H54 (cell line): ENCODE measurements at places on chromosomes 5 and 9.

DNA sequence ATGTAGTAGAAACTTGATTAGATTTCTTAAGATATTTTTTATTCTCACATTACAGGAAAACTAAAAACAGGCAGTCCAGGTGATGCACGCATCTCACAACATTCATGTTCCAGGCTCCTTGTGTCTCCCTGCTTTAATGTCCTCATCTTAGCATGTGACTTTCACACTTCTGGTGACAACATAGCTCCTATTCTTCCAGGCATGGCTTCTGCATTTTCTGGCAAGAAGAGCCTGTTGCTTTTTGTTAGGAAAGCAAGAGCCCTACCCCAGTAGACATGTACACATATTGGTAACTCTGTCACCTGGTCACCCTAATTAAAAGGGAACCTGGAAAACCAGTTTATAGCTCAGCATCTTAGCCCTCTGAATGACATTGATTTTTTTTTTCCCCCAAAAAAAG is 92.5 kb downstream of the PPIC start:
- DNase-seq: no peak

GRCh38 chr5:115600766-115601165 is 1.5 kb downstream of the TICAM2 start:
- no peak for DNase-seq

GRCh38 chr5:103373597-103374472 is 115.3 kb downstream of the MACIR start:
- no peak for DNase-seq

- DNase-seq: no peak
These were observed 14.0 kb downstream of the SLC6A3 start for GRCh38 chr5:1431021-1431811.

DNA sequence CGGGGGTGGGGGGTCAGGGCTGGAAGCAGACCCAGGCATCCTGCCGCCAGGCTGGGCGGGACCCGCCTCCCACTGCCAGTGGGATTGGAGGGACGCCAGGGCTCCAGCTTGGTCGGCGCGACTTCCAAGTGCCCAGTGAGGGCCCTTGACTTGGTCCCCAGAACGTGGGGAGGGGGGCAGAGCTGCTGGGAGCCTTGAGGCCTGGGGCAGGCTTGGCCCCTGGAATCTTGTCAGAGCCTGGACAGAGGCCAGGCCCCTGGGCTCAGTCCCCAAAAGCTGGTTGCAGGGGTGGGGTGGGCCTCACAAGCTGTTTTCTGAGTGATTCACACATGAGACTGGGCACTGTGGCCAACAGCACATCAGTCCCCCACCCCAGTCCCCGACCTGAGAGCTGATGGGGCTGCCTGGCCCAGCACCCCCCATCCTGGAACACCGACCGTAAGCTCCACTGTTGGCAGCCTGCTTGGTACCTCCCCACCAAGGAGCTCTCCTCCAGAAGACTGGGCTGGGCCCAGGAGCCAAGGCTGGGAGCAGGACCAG is 526 bp downstream of the CLIC3 start:
- peak; percentile 94 for DNase-seq

DNA sequence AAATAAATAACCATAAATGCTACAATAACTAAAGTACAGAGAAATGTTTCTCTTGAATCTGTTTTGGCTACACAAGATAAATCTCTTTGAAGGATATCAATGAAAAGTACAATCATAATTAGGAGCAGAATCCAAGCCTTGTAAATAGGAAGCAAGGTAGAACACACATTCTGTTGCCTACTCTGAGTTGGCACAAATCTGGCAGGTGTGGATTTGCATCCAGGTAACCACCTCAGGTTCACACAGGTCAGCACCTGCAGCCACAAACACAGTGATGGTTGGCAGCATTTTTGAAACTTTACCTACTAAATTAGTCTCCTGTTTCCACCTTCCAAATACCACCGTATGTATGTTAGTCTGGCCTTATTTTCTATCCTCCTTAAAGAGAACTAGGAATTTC is 105.3 kb upstream of the PIK3R1 start:
- DNase-seq: no peak

DNA sequence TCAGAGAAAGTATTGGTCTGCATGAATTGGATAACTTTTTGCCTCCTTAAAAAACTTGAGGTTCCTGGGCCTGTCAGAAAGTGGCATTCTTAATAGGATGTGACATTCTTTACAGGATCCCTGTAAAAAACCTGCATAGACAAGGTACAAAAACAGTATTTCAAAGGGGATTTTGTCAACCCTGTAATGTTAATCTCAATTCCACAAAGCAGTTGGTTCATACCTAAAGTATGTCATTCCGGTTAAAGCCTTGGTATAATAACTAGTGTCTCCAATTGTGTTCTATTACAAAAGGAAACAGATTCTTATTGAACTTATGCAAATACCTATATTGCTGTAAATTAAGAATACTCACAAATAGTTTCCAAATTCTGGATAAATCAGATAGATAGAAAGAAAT is 169.7 kb downstream of the CDH10 start:
- DNase-seq: no peak

DNA sequence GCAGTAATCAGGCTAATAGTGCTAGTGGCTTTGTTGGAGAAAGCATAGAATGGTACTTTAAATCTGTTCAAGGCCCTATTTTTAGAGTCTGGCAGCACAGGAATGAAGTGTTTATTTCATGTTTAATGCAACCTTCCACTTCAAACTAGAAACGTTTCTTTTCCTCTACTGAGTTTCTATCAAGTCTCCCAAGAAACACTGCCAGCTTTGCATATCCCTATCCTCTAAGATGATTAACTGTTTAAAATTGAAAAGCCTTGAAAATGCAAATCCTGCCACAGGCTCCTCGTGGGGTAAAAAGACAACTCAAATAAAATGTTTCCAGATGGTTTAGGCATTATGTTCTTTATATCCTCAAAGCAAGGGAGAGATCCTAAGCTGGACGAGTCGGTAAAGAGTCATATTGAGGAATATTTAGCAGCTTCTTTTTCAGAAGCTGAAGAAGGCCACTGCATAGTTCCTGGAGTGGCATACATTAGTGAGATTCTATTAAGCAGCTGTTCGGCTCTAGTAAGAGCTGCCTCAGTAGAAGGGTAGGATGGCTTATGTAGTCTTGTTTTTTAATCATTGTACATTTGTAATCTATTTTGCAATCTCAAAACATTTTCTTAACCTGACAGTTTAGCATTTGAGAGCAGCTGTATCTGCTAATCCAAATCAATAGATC is 251.2 kb downstream of the CHSY3 start:
- DNase-seq: no peak

DNA sequence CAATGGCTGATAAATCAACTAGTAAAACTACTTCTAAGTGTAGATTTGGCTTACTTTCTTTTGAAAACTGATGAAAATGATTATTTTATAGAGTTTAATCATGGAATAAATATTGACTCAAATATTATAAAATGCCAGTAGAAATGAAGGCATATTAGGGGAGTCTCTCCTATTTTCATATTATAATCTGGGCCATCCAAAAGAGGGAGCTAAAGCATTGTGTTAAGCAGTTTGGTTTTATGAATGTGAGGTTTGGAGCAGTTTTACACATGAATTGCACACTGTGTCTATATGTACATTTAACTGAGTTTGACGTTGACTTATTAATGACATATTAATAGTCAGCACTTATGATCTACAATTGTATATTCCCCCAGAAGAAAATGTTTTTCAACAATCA is 17.4 kb downstream of the CDH9 start:
- no peak for DNase-seq

DNA sequence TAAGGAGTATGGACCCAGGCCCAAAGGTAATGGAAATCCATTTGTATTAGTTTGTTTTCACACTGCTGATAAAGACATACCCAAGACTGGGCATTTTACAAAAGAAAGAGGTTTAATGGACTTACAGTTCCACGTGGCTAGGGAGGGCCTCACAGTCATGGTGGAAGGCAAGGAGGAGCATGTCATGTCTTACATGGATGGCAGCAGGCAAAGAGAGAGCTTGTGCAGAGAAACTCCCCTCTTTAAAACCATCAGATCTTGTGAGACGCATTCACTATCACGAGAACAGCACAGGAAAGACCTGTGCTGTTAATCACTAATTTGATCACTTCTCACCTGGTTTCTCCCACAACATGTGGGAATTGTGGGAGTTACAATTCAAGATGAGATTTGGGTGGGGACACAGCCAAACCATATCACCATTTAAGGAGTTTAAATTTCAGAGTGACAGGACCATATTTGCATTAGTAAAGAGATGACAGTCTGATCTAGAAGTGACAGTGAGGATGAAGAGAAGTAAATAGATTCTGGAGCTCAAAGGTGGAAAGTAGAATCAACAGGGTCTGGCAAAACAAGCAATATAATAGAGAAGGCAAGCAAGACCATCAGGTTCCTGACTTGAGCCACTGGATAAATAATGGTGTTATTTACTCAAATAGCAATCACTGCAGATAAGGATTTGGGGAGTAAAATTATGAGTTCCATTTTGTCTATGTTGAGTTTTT is 7.5 kb upstream of the FAM169A start:
- no peak for DNase-seq

- DNase-seq: no peak
These were observed 38.2 kb upstream of the SPATA31E1 start for GRCh38 chr9:87844506-87844905.

- peak; percentile 49 for DNase-seq
These were observed 27.6 kb downstream of the IL7R start for GRCh38 chr5:35884191-35884769.

DNA sequence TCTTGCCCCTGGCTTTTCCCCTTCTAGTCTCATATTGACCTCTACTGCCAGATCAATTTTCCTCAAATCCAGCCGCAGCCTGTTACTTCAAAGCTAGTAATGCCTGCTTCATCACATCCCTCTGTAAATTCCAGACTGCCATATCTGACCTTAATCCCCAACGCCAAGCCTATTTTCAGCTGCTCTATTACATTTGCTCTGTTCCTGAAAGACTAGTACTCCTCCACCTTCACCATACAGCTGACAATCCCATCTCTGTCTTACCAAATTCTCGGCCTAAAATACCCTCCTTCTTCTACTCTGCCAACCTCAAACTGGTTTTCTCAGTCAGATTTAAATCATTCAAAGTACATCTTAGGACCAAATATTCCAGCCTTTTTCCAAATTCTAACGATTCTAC is 420.2 kb downstream of the RAB3C start:
- DNase-seq: no peak

DNA sequence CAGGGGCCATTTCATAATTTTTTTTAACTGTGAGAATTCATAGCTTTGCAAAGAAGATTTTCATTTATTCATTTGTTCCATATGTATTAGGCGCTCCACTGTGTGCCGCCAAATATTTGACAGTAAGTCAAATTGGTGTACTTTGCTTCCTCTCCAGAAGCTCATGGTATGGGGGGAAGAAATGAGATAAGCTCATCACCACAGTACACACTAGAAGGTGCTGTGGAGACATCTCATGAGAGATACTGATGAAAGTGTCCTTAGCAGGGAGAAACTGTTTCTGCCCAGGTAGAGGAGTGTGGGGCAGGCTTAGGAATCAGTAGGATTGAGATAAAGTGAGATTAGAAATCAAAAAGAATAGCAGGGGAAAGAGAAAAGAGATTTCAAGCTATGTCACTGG is 136.2 kb downstream of the CDH6 start:
- DNase-seq: no peak

DNA sequence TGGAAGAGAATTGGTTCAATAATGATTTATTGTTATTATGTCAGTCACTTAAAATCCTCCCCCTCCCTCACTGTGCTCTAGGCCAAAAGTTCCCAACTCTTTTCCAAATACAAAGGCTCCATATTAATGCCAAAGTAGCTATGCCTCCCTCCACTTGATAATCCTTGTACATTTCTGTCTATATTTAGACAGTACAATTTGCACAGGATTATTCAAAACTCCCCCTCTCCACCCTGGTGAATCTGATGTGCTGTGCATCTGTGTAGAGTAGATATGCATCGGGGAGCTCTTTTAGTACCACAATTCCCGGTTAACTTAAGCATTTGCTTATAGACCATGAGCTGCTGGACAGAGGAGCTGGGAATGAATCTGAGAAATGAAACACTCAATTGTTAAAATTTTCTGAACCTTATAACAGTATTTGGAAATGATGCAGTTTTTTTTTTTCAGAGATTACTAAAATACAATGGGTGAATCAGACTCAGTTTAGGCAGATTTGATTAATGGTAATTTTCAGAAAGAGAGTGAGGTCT is 27.6 kb downstream of the GLRA1 start:
- DNase-seq: no peak

GRCh38 chr5:31559942-31560341 is 27.8 kb downstream of the C5orf22 start:
- no peak for DNase-seq

GRCh38 chr5:158727136-158727535 is 372.6 kb downstream of the EBF1 start:
- no peak for DNase-seq

- no peak for DNase-seq
These were observed 132.4 kb downstream of the FRMD3 start for GRCh38 chr9:83405759-83406158.

DNA sequence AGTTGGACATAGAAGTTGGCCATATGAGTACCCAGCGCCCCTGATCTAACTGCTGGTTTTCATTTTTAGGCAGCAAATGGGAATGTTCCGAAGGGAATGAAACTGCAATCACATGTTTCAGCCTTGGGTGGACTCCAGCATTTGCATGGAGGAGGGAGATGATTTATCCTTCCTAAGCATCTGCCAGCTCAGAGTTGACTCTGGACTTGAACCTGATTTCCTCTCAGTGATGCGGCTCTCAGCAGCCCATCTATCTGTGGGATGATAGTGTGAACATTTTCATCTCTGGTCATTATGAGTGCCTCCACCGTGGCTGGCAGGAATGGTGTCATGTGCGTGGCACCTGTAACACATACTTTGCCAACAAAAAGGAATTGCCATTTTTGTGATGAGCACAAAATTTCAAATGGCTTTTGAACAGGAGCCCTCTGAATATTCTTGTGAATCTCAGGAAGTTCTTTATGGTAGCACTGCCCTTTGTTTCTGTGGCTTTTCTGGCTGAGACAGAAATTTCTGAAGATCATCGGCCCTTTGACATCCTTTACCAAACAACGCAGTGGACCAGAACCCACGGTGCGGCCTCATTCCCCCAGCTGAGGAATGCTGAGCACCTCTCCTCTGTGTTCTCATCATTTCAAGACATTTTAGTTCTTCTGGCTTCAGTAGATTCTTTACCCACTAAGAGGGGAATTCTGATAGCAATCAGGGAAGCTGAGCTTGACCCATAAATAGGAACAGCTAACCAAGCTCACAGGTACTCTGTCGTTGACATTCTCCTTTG is 28.5 kb downstream of the FUBP3 start:
- DNase-seq: no peak

- DNase-seq: no peak
These were observed 25.2 kb downstream of the RIGI start for GRCh38 chr9:32500768-32501167.
